CD4-positive, alpha-beta T cell treated with Interleukin-12 subunit alpha and Interleukin-12 subunit beta, for 1 hour (primary cell): ENCODE measurements at places on chromosomes 1 and 21.

DNA sequence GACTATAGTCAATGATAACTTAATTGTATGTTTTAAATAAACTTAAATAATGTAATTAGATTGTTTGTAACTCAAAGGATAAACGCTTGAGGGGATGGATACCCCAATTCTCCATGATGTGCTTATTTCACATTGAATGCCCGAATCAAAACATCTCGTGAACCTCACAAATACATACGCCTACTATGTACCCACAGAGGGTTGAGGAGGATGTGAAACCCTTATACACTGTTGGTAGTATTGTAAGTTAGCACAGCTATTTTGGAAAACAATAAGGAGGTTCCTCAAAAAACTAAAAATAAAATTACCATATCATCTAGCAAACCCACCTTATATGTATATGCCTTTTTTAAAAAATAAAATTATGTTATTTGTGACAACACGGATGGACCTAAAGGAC lies 198.6 kb downstream of the MRPL39 start:
- no peak for DNase-seq

DNA sequence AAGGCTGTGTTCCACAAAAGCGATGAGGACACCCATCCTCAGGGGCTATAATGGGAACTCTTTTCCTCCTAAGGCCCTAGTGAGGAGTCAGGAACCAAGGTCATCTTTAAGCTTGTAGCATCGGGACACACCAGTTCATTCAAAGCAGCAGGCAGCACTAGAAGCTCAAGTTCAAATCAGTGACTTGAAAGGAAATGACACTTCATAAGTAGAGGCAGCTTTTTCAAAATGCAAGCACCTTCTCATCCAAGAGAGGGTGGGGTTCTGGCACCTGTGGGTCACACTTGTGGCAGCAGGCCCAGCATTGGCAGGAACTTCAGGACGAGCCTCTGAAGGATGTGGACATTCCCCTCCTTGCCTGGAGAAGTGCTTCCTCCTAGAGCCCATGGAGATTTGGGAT lies 496.3 kb downstream of the KIF26B start:
- DNase-seq, result no peak

DNA sequence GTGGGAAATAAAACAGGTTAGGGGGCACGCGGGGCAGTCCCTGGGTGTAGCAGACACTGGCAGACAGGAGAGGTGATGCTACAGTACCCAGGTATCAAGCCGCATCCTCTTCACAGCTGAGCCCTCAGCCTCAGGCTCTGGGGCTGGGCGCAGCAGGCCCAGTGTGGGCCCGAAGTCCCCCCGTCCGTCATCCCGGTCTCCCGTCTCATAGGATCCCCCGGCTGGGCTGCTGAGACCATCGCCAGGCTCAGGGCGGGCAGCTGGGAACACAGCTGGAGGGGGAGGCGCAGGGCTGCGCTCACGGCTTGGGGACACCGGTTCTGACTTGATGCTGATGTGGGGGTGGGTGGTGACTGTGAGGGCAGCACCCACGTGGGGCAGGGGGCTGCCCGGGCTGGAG lies 32.7 kb downstream of the MEF2D start:
- DNase-seq, result no peak

DNA sequence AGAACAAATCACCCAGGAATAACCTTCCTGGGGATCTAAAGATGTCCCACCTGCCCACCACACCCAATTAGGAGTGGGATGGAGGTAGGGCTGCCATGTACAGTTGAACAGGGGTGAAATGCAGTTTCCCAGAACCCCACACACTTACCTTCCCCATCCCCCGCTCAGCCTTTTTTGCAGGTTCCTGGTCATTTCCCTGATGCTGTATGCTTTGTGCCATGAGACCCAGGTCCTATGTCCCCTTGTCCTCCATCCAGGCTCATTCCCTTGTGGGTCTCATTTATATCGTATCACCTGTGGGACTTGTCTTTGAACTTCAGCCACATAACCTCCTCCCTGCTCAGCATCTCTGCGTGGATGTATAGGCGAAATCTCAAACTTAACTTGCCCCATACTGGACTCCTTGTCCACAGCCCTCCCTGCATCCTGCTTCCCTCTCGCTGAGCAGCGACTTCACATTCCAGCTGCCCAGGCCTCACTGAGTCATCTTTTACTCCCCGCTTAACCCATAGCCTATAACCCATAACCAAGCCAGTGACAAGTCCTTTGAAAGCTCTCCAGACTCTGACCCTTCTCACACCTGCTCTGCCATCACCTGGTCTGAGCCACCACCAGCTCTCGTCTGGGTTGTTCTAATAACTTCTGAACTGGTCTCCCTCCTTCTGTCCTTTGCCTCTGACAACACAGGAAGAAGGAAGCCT lies 4.7 kb downstream of the LDLRAD2 start:
- no peak for DNase-seq

DNA sequence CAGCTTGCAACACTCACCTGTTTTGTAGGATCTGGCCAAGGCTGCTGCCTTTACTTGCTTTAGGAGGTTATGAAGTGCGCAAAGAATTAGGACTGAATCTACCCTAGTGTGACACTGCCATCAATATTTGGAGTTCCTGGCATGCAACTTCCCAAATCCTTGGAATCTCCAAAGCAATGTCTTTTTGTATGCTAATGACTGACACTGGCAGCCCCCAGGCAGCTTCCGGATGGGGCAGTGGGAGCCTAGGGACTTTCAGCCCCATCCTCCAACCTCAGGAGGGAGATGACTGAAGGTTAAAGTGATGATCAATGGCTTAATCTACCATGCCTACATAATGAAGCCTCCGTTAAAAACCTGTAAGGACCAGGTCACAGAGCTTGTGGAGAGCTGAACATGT lies 5.5 kb downstream of the RCC2 start:
- DNase-seq, result no peak
